Aorta (tissue), 5 donors: ENCODE measurements at places on chromosomes 12 and 14. TPM values are rescaled to one million over a fixed set of nuclear protein-coding genes. Genes with fewer than 3 reads are reported as not detected.

Gene BBOF1
- total RNA-seq, result 6.3 TPM

Gene PCED1B
- 12.6 TPM for total RNA-seq

Gene CPNE6
- total RNA-seq, result 0.99 TPM

Gene ADAM20
- total RNA-seq, result 3.8 TPM

Gene STRN3
- 52.2 TPM for total RNA-seq

Gene MIPOL1
- total RNA-seq, result 20.6 TPM

Gene SIRT4
- total RNA-seq, result 0.39 TPM

Gene LRRIQ1
- 0.19 TPM for total RNA-seq

Gene PTGDR
- total RNA-seq, result 0.71 TPM

Gene ZFHX2
- 4.0 TPM for total RNA-seq

Gene MRPL51
- 95.5 TPM for total RNA-seq

Gene ACVRL1
- total RNA-seq, result 53.6 TPM

Gene CISTR
- total RNA-seq, result not detected

Gene GPR132
- total RNA-seq, result 5.0 TPM

Gene KRT4
- total RNA-seq, result not detected

Gene PTPRR
- 0.45 TPM for total RNA-seq

Gene E2F7
- total RNA-seq, result 0.30 TPM

Gene TBX3
- 3.7 TPM for total RNA-seq

Gene SLC48A1
- total RNA-seq, result 35.7 TPM

Gene MORN3
- total RNA-seq, result 0.57 TPM

Gene DLK1
- total RNA-seq, result not detected

Gene RHOF
- 5.6 TPM for total RNA-seq

Gene BDKRB2
- 5.2 TPM for total RNA-seq

Gene MDGA2
- total RNA-seq, result not detected

Gene ZNF385A
- total RNA-seq, result 27.6 TPM

Gene SERPINA12
- not detected for total RNA-seq

Gene KRT71
- not detected for total RNA-seq

Gene TPH2
- not detected for total RNA-seq

Gene CLEC1B
- not detected for total RNA-seq

Gene TAS2R7
- not detected for total RNA-seq

Gene PKP2
- total RNA-seq, result 0.84 TPM

Gene PTHLH
- 7.1 TPM for total RNA-seq

Gene SOCS2
- total RNA-seq, result 27.1 TPM

Gene ANGEL1
- total RNA-seq, result 32.2 TPM

Gene LRFN5
- total RNA-seq, result 5.5 TPM

Gene SSTR1
- total RNA-seq, result 2.6 TPM

Gene TPPP2
- total RNA-seq, result not detected

Gene LUM
- 628 TPM for total RNA-seq

Gene TOMM20L
- total RNA-seq, result not detected

Gene CFAP54
- 2.2 TPM for total RNA-seq

Gene GPRC5A
- 86.0 TPM for total RNA-seq

Gene TGM1
- total RNA-seq, result 0.52 TPM

Gene ATN1
- 146 TPM for total RNA-seq

Gene SOX5
- 58.3 TPM for total RNA-seq

Gene VRTN
- not detected for total RNA-seq

Gene PPP1CC
- total RNA-seq, result 73.8 TPM
